Stimulated activated CD4-positive, alpha-beta T cell treated with anti-CD3 and anti-CD28 coated beads, Interleukin-15, amount 100 ng/mL, for 1 hour (primary cell): ENCODE measurements at places on chromosomes 7 and 10.

- no peak for DNase-seq
These were observed 166.2 kb upstream of the YAE1 start for GRCh38 chr7:39399986-39400385.

DNA sequence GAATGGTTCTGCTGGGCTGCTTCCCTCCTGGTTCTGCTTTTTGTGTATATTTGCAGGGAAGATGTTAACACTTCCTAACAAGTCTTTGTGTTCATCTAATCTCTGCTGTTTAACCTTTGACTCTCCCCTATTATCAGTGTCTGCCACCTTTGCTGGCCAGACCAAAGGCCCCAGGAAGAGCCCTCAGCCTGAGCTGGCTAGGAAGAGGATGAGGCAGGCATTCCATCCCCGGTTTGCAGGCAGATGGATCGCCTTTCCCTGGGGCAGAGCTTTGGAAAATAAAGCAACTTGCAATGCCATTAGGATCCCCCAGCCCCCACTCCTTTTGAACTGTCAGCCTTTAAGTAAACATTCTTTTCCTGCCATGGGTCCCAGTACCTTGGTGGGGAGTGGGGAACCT is 19.0 kb downstream of the DPCD start:
- DNase-seq = no peak

DNA sequence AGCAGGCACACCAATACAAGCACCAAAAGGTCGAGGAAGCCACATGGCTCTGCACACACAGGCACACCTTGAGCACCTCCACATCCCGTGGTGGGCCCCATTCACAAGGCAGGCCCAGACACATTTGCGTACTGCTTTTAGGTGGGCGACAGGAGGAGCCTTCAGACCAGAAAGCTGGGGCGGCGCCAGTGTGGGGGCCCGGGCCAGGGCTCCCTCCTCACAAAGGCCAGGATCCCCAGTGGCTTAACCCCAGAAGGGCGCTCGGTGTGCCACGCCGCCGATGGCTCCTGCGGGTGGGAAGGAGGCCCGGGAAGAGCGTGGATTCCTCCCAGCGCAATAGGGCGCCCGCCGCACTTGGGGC is 2.8 kb upstream of the SMARCD3 start:
- no peak for DNase-seq

DNA sequence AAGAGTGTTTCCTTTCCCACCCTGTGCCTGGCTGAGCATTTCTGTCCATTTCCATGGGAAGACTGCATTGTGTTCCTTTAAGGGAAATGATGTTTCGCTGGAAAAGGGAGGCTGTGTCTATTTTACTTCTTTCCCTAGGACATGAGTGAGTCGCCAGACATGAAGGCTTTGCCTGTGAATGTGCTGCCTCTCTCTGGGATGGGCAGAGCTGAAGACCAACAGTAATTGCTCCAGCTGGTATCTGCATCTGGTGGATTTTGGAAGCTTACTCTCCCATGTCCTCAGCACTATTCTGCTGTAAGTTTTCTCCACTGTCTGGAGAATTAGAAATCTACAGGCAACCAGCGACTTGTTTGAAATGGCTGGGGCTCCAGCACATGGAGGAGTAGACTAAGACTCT is 264.6 kb upstream of the BMPER start:
- no peak for DNase-seq

DNA sequence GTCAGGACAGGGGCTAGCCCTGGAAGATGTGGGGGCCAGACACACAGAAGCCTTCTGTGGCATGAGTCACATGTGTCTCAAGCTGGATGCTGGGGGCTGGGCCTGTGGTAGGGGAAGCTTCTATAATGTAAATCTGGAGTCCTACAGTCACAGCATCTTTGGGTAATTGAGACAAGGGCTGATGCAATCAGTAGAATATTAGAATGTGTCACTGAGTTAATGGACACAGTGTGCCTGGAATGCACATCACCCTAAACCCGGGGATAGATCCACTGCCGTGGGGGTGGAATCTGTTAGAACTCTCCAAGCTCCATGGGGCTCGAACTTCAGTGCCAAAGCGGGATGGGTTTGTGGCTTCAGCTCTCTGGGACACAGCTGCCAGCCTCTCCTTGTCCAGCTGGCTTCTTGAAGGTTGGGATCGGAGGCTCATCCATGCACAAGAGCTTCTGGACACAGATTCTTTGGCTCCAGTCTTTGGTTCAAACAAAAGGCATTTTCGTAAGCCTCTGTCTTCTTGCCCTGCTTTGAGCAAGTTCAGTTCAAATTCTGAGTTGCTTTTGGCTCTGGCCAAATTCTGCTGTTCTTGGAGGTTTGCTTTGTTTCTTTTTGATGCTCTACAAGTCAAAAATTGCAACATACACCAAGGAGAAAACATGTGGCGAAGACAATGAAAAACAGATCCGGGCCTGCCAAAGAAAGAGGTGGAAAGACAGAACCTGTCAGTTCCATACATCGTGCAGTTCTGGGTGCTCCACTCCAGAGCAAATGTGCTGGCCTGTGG is 194.8 kb upstream of the ZNF32 start:
- DNase-seq = no peak
